Stimulated activated CD4-positive, alpha-beta T cell treated with anti-CD3 and anti-CD28 coated beads, Interleukin-15, amount 100 ng/mL, for 1 hour (primary cell): ENCODE measurements at places on chromosomes 1 and 21.

GRCh38 chr1:231817801-231818200, 191.2 kb downstream of the DISC1 start:
- DNase-seq: no peak

DNA sequence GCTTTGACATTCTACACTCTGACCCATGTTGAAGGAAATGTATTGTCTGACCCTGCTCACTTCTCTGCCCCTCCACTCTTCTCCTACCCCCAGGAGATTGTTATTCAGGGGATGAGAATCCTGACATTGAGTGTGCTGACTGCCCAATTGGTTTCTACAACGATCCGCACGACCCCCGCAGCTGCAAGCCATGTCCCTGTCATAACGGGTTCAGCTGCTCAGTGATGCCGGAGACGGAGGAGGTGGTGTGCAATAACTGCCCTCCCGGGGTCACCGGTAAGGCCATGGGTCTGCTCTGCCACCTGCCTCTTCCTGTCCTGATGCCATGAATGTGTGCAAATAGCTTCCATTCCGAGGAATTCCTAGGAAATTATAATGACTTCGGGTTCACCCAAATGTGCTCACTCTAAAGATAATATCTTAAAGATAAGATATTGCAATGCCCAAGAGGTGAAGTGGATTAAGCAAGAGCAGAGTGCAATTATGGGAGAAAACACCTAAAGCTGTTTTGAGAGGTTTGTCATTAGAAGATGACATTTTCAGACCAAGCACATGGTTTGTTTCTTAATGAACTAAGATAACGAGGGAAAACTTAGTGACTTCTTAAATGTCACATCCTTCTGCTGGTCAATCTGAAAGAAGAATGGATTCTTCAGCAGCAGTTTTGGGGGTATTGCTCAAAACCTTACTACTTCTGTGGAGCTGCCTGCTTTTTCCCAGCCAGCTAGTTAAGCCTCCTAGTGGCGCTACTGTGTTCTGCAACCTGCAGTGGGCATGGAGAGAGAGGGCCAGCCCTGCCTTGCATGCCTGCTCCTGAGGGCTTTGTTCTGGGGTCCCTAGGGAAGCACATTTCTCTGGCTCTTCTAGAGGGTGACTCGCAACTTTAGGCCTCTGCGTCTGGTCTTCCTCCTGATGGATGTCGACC, 41.6 kb downstream of the LAMC2 start:
- no peak for DNase-seq

DNA sequence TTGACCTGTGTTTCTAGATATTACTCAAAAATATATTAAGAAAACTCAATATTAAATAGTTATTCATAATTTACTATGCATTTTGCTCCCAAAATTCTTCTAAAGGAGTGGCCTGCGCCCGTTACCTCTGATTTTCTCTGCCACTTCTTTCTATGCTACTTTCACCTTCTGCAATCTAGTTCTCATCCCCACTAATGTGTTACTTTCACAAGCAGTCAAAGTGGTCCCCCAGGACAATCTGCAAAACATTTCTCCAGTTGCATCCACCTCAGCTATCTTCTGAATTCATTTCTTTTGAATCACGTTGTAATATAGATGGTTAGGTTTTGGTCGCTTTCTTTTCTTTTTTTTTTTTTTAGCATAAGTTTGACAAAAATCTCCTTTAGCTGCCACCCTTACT, 13.4 kb downstream of the INSL5 start:
- DNase-seq: no peak

DNA sequence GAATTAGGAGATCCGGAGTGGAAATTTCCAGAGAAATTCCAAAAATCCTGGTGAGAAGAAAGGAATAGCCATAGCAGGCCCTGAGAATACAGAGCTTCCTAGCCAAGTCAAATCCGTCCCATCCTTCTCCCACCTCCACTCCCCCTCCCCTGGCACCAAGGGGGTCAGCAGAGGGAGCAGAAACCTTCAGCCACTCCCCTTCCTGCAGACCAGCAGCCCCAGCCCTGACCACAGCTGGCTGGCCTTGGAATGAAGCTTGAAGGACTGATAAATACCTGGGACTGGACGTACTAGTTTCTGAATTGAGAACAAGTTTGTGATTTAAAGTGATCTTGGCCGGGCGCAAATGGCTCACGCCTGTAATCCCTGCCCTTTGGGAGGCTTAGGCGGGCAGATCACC, 13.8 kb upstream of the RIPPLY3 start:
- no peak for DNase-seq

- no peak for DNase-seq
Measured at GRCh38 chr21:33543505-33544129, 779 bp downstream of the SON start.

GRCh38 chr21:35026617-35027562, 22.2 kb downstream of the RUNX1 start:
- peak; percentile 63 for DNase-seq

DNA sequence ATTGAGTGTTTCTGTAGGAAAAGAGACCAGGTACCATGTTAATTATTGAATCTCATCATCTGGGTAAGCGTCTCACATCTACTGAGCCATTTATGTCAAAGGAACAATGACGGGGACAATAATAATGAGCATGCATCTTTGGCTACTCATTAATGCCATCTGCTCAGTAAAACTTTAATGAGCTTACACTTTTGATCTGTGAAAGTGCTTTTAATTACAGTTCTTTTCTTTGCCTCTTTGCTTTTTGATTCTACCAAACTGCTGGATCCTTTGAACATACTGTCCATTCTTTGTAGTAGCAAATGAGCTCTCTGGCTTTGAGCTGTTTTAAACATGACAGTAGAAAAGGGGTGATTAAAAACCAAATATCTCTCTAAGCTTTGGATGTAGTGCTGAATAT, 181.2 kb upstream of the IVNS1ABP start:
- no peak for DNase-seq

DNA sequence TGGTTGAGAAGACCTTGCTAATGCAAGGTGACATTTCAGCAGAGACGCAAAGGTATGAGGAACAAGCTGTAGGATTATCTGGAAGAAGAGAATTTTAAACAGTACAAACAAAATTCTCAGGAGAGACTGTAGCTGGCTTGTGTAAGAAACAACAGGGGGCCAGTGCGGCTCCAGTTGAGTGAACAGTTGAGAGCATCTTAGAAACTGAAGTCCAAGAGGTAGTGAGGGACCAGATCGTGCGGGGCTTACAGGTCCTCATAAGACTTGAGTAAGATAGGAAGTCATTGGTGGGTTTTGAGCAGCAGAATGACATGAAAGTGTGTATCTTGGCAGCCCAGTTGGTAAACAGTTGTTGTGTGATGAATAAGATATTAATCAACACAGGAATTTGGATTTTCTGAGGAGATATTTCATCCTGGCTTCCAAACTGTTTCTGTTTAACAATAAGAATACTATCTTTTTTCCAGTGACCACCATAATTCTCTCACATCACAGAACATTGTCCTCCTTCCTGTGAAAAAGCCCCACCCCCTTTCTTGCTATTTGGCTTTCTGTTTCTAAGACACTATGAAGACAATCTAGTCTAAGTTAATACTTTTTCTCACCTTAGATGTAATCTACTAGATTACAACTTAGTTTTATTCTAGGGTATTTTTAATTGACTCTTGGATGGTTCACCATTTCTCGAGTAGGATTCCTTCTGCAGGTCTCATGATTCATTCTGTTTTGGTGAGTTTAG, 62.4 kb downstream of the SASS6 start:
- no peak for DNase-seq

GRCh38 chr1:30388386-30388785, 335.0 kb downstream of the MATN1 start:
- no peak for DNase-seq

- no peak for DNase-seq
Measured at GRCh38 chr1:245484176-245484575, 329.4 kb downstream of the KIF26B start.

- DNase-seq: no peak
Measured at GRCh38 chr1:179046808-179047635, 21.3 kb downstream of the FAM20B start.

- DNase-seq: no peak
Measured at GRCh38 chr1:228753786-228754360, 18.6 kb downstream of the RHOU start.

GRCh38 chr1:9410737-9411297, 118.1 kb downstream of the SPSB1 start:
- DNase-seq: no peak

GRCh38 chr21:25342816-25343215, 264.5 kb downstream of the MRPL39 start:
- DNase-seq: no peak

DNA sequence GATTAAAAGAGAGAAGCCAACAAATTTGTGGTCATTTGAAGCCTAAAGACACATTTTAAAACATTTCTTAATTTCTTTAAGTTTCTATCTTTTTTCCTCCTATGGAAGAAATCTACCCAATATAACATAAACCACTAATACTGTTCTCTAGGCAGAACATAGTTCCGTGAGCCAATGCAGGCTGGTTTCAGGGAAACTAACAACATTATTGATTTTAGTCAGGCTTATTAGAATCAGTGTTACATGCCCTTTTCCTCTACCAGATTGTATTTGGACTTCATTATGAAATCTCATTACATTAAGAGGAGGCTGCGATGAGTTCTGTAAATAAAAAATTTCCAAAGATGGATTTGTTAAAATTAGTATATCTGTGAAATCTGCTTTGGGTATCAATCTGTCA, 249.9 kb downstream of the PTBP2 start:
- no peak for DNase-seq

DNA sequence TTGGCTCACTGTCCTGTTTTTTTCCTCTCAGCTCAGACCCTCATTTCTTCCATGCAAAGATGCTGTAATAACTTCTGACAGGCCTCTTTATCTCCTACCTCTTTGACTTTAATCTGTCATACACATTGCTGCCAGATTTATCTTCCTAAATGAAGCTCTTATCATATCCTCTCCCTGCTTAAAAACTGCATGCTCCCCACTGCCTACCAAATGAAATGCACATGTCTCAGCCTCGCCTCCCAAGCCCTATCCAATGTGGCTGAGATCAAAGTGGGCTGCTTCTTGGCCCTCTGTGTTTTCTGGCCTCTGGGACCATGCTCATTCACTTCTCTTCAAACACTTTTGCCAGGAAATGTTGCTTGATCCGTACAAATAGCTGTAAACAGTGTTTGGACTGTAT, 38.3 kb downstream of the IRF2BP2 start:
- DNase-seq: no peak

DNA sequence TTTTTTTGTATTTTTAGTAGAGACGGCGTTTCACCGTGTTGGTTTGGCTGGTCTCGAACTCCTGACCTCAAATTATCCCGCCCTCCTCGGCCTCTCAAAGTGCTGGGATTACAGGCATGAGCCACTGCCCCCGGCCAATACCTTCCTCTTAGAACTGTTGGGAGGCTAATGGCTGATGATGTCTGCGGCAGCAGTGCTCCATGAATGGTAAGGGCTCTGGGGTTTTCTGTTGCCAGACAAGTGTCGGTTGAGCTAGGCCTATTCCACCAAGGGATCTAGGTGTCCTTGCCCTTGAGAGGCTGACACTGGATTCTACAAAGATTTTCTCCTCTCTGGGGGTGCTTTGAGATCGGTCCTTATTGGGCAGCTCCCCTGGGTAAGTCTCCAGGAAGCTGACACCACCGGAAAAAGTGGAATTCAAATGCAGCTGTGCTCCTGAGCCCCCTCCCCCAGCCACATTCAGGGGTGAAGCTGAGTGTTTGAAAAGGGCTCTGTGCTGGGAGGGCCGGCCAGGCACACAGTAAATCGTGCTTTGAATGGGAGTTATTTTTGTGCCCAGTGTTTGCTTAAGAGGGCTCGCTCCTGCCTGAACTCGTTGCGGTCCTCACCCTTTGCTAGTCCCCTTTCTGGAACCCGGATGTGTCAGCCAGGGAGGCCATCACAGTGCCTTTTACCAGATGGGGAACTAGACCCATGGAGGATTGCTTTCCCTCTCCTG, 5.2 kb downstream of the SOX13 start:
- DNase-seq: no peak

GRCh38 chr21:42567861-42568260, 54.2 kb downstream of the SLC37A1 start:
- no peak for DNase-seq

DNA sequence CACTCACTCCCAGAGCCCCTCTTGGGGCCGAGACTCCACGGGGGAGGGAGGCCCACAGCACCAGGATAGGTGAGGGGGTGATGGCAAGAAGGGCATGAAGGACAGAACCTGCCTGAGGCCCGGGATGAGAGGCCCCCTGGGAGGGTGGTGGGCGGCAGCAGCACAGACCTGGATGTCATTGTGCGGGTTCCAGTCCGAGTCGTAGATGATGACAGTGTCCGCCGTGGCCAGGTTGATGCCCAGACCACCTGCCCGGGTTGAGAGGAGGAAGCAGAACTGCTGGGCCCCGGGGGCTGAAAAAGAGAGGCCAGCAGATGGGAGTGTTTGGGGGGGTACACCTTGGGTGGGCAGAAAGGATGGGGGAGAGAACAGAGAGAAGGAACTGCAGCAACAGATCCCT, 50.1 kb downstream of the CHD5 start:
- DNase-seq: no peak

DNA sequence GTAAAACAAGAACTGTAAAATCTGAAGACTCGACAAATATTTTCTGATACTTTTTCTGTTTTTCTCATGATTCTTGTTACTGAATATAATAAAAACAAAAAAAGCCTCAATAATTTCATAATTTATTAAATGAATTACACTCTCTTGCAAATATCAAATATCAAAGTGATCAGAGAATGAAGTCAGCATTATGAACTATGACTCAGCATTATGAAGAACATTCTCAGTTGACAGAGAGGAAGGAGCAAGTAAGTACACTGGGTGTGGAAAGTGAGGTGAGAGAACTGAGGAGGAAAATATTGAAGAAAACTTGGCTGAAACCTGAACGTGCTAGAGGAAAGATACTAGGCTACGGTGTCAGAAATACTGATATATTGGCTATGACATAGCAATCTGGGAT, 529.5 kb downstream of the KCNT2 start:
- DNase-seq: no peak

- DNase-seq: no peak
Measured at GRCh38 chr1:15540186-15540585, 13.5 kb downstream of the DNAJC16 start.

- no peak for DNase-seq
Measured at GRCh38 chr1:115908565-115909274, 67.6 kb upstream of the SLC22A15 start.

DNA sequence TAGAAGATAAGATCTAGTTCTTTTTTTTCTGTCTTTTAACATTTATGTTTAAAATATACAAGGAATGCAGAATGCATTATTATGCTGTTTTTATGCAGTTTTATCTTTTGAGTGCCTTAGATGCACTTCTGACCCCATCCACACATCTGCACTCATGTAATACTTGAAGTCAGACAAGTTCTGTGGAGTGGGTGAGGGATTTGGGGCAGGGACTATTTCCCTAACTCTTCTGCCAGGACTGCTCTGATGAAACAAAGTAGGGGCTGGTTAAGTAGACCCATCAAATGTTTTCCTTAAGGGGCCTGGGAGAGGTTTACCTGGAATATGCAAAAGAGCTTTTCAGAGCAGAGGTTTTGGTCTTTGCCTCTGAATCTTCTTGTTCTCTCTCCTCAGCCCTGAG, 11.4 kb downstream of the TRNAU1AP start:
- no peak for DNase-seq

DNA sequence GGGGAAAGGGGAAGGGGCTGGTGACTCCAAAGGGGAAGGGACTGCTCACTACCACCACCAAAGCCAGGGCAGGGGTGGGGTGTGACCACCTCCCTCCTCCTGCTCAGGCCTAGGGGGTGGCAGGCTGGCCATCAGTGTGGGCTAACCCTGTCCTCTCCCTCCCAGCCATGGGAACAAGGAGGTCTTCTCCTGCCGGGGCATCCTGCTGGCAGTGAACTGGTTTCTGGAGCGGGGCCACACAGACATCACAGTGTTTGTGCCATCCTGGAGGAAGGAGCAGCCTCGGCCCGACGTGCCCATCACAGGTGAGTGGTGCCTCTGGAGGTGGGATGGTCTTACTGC, 5.7 kb downstream of the ZC3H12A start:
- no peak for DNase-seq

GRCh38 chr1:167687919-167688519, 33.8 kb upstream of the MPZL1 start:
- DNase-seq: peak; percentile 32
